ENCODE measurements at places on chromosomes 2 and 18.

DNA sequence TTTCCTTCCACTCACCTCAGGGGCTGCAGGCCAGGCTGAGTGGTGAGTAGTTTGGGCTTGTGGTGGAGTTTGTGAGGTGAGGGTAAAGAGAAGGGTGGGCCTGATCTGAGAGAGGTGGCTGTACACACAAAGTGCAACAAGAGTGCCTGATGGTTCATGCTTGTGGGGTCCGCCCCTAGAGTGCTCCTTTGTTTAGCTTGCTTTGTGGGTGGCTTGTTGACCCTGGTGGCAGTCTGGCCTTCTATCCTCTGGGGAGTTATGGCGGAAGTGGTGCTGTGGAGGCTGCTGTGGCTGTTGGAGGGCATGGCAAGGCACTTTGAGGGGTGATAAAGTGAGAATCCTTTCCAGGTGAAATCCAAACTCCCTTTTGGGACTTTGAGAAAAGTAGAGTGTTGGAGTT, 10.6 kb downstream of the UBE2F start:
- no peak for DNase-seq

GRCh38 chr2:151200844-151201243, 60.8 kb downstream of the RBM43 start:
- DNase-seq: no peak

DNA sequence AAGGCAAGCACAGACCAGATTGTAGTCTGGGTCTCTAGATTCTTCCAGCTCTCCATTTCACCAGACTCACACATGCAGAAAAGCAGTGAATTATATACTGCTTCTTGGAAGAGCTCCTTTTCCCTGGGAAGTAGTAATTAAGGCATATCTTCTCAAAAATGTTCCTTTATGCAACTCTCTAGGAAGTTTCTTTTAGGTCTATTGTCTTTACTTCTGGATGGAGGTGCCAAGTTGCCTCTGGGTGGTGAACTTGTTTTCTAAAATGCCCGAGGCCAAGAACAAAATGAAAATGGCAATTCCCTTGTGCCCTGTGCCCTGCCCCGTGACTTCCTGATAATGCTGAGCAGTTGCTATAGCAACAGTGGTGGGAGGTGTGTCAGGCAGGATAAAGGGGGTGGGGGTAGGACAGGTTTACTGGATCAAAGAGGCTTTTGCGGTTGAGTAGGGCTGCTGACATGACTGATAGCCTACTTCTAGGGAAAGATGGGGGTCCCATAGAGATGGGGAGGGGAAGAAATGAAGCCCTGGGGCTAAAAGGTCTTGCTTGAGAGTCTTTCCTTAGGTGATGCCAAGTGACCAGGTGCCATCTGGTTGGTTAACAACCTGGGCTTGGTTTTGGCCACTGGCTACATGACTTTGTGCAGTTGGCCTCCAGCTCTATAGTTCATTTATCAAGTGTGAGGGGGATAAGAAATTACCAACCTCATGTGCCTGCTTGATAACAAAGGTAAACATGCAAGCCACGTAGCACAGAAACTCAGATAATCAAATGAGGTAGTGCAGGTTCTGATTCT, 11.8 kb downstream of the IGFBP2 start:
- DNase-seq: peak; percentile 6

DNA sequence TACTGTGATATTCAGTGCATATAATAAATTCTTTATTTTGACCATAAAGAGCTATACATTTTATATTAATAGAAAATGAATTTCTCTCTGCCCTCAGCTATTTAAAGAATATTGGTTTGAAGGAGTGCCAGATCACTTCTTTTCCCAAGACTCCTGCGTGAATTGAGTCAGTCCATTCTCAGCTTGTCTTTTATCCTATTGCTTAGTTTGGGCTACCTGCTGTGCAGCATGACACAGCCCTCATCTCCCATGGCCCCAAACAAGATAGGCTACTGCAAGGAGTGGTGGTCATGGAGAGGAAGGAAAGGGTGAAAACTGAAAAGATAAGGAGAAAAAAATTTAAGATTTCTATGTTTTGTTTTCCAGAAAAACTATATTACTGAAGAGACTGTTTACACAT, 10.1 kb upstream of the FBXO11 start:
- no peak for DNase-seq

GRCh38 chr2:42999856-43000241, 207.5 kb upstream of the HAAO start:
- DNase-seq: no peak

GRCh38 chr2:218776488-218776887, 5.5 kb upstream of the CYP27A1 start:
- DNase-seq: no peak

DNA sequence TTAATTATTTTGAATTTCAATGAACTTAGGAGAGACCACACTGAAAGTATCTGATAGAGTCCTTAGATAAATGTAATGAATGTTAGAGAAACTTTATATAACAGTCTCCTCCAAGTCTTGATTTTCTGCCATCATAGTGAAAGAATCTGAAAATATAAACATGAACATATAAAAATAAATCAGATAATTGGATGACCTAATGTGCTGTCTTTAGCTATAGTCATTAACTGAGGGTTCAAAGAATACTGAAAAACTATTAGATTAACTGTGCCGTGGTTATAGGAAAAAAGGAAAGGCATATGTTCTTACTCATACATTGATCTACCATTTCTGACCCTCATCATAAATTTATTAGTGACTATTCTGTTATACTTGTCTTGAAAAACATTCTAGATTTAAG, 47.0 kb upstream of the SPAG16 start:
- no peak for DNase-seq

GRCh38 chr2:208548700-208549099, 142.1 kb downstream of the PTH2R start:
- DNase-seq: no peak

GRCh38 chr2:122539920-122540319, 784.5 kb downstream of the TSN start:
- DNase-seq: no peak

- DNase-seq: no peak
Observed at GRCh38 chr2:218079943-218080913, 11.2 kb downstream of the RUFY4 start.

DNA sequence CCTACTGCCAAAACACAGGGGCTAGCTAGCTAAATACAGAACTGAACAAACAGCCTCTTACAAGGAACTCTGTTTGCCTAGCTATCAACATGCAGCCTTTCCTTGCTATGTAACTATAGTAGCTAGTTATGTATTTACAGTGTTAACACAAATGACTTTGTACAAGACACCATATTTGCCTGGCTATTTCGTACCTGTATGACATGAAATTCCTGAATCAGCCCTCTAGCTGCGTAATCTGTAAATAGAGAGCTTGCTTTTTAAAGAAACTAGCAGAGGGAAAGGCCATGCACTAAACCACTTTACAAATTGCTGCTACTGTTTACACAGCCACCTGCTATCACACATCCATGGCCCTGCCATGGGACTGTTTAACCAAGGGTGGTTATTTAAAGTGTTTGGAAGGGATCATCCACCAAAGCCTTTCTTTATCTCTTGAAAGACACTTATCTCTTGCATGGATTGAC, 248.7 kb downstream of the TFCP2L1 start:
- peak; percentile 77 for DNase-seq

- DNase-seq: no peak
Observed at GRCh38 chr2:44928483-44929158, 12.9 kb upstream of the SIX3 start.

DNA sequence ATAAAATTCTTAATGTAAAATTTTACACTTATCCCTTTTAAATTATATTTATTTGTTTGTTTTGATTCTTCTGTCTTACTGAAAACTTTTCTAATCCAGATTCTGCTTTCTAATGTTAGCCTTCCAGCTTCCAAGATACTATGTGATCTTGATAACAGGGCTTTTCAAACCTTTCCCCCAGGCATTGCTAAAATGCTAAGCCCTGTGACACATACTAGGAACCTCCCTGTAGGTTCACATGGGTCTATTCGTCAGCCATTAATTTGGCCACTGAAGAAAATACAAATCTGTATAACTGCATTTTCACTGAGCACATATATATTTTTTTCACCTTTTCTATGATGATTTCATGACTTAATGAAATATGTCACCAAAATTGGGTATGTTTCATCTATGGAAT, 92.8 kb upstream of the MAP4K3 start:
- DNase-seq: no peak

- DNase-seq: no peak
Observed at GRCh38 chr2:176105730-176106580, 1.1 kb upstream of the HOXD11 start.

- DNase-seq: peak; percentile 11
Observed at GRCh38 chr2:209636076-209636475, 135.6 kb upstream of the UNC80 start.

DNA sequence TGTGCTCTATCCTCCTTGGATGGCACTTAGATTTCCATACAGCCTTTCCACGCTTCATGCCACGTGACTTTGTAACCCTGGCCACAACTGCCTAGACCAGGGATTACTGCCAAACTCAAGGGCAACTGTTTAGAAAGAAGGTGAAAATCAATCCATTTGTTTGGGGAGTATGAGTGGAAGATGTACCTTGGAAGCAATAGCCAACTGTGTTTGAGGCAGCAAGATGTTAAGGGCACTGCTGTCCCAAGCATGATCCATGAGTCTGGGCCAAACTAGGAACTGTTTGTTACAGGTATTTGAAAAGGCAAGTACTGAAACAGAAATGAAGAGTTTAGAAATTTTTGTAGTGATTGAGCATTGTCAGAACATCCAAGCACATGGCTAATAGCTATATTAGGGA, 138.9 kb downstream of the CDC42EP3 start:
- no peak for DNase-seq

DNA sequence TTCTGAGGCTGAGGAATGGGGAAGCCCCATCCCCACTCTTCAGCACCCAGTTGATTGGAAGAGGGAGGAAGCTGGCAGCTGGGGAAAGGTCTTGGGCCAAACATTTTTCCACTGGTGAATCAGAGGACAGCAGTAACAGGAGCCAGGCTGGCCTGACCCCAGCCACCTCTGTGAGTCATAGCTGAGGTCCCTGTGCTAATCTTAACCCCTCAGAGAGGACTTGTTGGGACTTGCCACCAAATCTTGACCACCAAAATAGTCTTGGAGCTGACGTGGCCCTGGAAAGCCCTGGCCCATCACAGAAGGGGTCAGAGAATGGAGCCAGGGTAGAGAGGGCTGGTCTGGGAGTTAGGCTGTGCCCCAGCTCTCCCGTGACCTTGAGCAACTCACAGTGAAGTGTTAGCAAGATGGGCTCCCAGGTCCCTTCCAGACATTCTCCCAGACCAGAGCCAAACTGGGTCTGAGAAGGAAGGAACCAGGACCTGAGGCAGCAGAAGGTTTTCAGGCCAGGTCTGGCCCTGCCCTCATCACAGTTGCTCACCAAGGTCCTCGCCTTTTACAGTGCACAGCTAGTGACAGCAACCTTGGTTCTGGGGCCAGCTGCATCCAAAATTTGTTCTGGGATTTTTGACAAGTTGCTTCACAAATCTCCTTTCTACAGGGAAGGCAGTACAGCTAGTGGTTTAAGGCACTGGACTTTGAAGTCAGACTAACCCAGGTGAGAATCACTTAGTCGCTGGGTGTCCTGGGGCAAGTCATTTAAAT, 266.6 kb downstream of the CYP26B1 start:
- DNase-seq: no peak

DNA sequence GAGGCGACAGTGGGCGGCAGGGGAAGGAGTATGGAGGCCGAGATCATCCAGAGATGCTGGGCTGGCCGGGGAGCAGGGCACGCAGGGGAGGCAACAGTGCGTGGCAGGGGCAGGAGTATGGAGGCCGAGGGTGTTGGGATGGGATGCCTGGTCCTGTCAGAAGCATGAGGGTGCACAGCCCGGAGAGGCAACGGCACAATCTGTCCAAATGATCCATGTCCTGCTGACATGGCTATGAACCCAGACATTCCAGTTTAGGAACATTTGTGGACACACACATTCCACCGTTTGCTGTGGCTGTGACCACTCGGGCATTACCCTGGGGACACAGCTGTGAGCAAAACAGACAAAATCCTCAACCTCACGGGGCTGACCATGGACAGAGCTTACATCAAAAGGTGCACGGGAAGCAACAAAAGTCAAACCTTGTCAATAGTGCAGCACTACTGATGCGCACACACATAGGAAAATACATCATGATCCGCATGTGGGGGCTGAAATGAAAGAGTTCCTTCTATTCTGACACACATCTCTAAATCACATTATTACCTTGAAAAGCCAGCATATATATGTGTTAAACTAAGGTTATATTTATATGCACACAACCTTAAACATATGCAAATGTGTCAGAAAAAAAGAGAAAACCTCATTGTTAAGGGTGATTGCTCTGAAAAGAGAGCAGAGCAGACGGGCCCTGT, 144.0 kb upstream of the GPC1 start:
- no peak for DNase-seq
